ENCODE measurements at places on chromosomes 1 and 21.

- DNase-seq, result no peak
Measured at GRCh38 chr1:107702946-107703571, 261.9 kb downstream of the VAV3 start.

DNA sequence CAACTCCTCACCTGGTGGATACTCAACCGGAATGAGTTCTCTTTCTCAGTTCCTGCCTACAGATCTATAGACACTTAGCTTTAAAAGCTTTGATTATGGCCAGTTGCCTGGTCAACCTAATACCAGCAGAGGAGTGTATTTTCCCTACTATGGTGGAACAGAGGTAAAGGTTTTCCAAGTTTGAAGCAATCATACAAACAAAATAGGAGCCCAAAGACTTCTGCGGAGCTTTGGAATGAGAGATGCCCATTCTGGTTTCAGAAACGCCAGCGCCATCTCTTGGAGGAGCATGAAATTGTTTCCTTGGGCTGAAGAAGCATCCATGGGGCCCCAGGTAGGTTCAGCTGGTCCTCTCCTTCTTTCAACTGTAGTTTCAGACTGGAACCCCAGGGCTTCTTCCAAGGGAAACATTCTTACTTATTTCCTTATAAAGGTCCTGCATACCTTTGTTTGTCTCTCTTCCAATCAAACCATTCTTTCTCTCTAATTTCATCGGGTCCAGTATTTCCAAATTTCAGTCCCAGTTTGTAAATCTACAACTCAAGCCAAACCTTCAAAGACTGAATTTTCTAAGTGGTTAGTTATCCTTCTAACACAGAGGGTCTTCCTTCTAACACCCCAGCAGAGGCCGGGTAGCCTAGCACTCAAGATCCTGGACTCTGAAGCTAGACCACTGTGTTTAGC, 95.9 kb downstream of the KCNJ15 start:
- peak; percentile 59 for DNase-seq

GRCh38 chr1:18452550-18452949, 28.2 kb upstream of the KLHDC7A start:
- DNase-seq, result no peak

- no peak for DNase-seq
Measured at GRCh38 chr1:93136445-93136844, 43.8 kb downstream of the TMED5 start.

DNA sequence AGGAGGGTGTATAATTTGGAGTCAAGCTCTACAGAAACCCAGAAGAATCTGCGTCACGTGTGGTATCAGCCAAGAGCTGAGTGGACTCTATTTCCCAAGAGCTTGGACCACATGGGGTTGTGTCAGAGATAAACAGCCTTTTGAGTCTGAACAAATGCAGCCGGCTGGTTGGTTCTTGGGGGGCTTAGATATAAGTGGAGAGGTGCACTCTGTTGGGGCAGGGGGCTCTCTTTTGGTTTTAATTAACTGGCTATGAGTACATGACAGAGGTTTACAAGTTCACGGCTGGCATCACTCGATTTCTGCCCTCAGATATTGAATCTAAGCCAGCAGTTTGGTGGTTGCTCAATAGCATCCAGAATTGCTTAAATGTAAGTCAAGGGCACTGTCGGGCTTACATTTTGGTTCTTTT, 501 bp upstream of the MRAP start:
- DNase-seq, result no peak

- no peak for DNase-seq
Measured at GRCh38 chr1:246569248-246570238, 3.3 kb downstream of the CNST start.

DNA sequence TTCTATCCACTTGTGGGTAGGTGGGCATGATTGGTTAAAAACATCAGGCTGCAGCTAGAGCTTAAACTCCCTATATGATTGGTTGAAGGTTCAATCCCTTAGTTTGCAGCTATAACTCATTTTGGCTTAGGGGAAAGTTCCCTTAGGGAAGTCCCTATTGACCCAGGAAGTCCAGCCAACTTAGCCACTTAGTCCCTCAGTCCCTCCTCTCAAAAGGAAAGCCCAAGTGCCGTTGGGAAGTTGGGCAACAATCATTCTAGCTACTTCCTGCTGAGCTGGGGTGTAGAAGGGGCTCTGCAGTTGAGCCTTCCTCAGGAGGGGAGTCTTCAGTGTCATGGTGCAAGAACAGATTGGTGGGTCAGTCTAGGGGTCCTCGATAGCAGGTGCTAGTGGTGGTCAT, 12.2 kb downstream of the MSTO1 start:
- DNase-seq, result no peak

DNA sequence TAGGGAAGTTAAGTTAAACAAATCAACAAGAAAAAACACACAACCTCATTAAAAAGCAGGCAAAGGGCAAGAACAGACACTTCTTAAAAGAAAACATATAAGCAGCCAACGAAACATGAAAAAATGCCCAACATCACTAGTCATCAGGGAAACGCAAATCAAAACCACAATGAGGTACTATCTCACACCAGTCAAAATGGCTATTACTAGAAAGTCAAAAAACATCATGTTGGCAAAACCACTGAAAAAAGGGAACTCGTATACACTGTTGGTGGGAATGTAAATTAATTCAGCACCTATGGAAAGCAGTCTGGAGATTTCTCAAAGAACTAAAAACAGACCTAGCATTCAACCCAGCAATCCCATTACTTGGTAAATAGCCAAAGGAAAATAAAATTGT, 51.1 kb downstream of the HSF2BP start:
- DNase-seq, result no peak

- no peak for DNase-seq
Measured at GRCh38 chr1:221334062-221334461, 407.8 kb downstream of the DUSP10 start.

DNA sequence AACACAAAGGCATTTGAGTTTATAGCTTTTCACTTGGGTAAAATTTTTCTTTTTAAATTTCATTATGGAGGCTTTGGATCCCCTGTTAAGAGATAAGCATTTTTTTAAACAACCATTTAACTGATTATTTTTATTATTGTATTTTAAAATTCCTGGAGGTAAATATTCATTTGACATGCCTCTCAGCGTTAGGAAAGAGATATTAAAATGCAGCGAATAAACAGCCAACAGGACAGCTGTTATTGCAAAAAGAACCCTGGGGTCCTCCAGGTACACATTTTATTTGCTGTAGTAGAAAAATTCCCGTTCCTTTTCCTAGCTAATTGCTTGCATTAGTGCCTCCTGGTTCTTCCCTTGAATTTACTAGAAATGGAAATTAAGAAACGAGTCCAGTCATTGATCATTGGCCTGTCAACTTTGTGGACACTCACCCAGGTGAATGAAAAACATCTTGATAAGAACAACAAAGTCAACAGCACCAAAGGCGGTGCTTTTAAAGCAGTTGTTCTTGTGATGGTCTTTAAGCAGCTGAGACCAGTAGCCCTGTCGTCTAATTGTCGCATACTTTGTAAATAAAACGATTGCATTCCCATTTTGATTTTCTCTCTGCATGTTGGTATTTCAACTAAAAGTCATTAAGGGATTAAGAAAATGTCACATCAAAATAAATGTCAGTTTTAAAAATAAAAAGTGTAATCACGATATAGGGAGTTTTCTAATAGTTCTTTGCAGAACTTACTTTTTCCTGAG, 282.4 kb downstream of the GRIK1 start:
- DNase-seq, result no peak

DNA sequence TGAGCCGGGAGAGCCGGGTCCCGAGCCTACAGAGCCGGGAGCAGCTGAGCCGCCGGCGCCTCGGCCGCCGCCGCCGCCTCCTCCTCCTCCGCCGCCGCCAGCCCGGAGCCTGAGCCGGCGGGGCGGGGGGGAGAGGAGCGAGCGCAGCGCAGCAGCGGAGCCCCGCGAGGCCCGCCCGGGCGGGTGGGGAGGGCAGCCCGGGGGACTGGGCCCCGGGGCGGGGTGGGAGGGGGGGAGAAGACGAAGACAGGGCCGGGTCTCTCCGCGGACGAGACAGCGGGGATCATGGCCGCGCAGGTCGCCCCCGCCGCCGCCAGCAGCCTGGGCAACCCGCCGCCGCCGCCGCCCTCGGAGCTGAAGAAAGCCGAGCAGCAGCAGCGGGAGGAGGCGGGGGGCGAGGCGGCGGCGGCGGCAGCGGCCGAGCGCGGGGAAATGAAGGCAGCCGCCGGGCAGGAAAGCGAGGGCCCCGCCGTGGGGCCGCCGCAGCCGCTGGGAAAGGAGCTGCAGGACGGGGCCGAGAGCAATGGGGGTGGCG, 371 bp downstream of the ARID1A start:
- DNase-seq, result no peak

DNA sequence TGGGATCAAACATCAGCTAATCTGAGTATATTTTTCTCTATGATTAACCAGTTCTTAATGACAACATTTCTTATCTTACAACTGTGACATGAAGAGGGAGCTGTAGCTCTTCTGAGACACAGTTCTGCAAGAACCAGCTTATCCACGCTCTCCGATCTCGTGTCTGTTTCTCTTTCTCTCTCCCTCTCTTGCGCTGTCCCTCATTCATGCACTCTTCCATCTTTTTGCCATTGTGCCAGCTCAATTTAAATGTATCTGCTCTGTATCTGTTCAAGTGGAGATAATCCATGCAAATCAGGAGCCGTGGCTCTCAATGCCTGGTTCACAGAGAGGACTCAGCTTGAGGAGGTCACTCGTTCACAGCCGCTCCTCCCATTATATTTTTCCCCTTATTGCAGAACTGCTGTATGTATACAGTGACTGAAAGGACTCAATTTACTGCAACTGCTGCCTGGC, 494.7 kb upstream of the ADGRL2 start:
- DNase-seq, result no peak

- no peak for DNase-seq
Measured at GRCh38 chr1:241551759-241552638, 19.8 kb downstream of the KMO start.

GRCh38 chr21:39867198-39867650, at the start of gene PCP4:
Gene PCP4, plus strand, starts transcription at chr21:39867438. Its CDS starts 64 bp downstream, at chr21:39867502.
- DNase-seq, result no peak

DNA sequence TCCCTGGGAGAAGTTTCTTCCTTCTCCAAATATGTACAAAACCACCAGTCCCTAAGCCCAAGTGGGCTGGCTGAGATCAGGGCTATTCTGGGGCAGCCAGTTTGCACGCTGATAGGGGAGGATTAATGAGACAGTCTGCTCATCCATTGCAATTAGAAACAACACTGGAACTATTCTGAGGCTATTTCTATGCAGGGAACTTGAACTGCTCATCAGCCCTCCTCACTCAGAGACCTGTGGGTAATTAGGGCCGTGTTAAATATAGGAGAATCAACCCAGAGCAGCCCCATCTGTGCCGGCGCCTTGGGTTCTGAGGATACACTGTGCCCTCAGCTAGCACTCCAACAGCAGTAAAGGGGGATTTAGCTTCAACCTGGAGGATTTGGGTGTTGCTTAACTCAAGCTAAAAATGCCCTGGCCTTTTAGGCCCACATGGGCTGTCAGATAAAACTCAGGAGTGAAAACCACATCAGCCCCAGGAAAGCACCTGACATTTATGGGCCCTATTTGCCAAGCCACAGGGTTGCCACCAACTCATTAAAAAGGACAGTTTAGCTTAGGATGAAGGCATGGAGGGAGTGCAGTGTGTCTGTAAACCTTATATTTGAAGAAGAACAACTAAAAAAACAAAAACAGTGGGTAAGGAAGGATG, 53.9 kb downstream of the DUSP10 start:
- no peak for DNase-seq

DNA sequence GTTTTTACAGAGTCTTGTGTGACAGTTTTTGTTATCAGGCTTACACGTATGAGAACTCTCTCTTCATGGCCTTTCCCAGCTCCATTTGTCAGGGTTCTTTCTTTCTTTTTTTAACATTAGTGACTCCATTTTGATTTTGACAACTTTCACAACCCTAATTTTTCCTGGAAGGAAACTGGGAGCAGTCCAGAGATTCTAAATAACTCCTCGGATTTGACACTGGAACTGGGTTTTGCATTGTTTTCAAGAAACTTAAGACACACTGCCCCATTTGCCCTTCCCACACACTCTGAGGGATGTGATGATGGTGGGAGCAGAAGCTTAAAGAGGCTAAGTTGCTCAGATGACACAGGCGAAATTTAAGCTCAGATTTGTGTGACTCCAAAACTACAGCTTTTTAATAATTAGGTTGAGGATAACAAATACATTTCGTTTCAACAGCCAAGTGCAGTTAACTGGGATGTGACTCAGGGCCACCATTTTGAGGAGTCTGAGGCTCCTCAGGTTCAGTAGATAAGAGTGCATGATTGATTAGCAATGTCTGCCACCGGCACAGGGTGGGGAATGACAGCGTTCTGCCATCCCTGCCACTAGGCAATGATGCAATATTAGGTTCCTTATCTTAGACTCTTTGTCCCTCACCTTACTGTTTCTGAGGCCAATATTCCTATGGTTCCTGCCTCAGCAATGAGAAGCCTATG, 95.1 kb upstream of the ATP1A1 start:
- DNase-seq, result no peak

GRCh38 chr1:1085911-1086841, 12.1 kb upstream of the RNF223 start:
- DNase-seq, result no peak

DNA sequence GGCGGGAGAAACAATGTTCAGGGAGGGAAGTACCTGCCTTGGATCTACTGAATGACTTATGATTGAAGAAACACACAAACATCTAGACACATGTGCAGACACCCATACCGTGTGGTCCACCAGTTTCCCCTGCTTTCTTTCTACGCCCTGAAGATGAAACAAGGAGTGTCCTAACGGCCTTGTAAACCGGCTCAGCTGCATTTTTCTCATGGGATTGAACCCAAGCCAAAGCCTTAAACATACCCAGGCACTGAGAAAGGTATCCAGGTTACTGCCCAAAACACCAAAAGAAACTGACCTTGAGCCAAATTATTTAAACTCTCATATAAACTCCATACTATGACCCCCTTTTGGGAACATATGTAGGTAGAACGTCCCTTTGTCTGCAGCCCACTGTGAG, 630.0 kb upstream of the RGS18 start:
- DNase-seq, result no peak

DNA sequence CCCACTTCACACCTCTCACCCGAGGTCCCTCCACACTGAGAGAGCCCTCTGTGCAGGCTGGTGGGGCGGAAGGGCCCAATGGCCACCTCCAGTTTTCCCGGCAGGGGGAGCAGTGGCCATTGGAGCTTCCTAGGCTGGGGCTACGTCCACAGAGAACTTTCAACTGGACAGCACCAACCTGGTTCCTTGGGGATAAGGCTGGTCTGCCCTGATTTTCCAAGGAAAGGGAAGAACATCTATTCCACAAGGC, 20.3 kb upstream of the LAPTM5 start:
- DNase-seq, result no peak

DNA sequence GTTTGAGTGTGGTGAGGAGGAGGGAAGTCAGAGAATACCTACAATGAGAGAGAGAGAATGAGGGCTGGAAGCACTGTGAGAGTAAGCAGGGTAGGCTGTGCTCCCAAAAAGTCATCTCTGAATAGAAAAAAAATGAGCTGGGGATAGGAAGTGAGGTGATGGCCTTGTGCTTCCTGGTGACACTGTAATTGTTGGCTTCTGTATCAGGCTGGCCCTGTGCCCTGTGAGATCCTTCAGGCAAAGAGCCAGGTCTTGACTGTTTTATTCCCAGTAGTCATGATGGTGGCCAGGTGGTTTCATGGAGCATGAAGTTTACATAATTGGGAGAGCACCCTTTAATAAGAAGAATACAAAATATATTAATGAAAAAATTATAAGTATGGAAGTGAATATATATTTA, 20.4 kb upstream of the SPATA6 start:
- DNase-seq, result no peak

All from amniotic stem cell (primary cell).